ENCODE measurements at places on chromosomes 6 and 20.

DNA sequence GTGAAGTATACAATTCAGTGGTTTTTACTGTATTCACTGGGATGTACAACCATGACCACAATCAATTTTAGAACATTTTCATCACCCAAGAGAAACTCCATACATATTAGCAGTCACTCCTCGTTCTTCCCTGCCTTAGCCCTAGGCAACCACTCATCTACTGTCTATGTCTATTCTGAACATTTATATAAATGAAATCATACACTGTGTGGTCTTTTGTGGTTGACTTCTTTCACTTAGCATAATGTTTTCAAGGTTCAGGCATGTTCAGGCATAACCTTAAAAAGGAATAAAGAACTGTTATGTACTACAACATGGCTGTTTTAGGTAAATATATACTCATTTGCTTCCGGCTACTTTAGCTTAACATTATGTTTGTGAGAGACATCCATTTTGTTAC lies 37.3 kb downstream of the BLTP3A start:
- DNase-seq, result no peak

DNA sequence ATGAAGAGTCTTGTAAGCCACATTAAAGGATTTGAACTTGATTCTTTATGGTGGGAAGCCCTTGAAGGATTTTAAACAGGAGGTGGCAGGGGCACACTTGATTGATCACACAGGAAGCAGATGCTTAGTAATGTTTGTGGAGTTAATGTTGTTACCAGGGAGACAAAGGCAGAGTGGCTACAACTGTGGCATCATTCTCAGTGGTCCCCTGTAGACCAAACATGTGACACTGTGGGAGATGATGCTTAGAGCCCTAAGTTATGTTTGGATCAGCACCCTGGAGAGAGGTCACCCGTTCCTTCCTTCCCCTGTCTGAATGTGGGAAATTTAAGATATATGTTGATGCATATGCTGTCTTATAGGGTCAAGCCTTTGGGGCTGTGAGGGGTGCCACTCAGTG lies 53.2 kb downstream of the EIF2S2 start:
- no peak for DNase-seq

DNA sequence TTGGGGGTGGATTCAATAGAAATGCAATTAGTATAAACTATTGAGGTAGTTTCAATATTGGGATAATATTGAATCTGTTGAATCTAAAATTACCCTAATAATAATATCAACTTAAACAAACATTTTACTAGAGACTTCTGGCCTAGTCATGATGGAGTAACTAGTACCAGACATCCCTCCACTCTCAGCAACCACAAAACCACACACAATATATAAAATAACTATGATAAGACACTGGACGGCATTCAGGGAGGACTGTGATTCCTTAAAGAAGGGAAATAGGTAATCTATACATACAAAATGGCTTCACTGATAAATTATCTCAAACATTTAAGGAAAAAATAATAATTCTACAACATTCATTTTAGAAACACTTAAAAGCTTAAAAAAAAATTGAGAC lies 38.9 kb upstream of the TMEM14A start:
- DNase-seq, result no peak

GRCh38 chr20:11822540-11822794 lies 95.2 kb upstream of the BTBD3 start:
- DNase-seq, result no peak

DNA sequence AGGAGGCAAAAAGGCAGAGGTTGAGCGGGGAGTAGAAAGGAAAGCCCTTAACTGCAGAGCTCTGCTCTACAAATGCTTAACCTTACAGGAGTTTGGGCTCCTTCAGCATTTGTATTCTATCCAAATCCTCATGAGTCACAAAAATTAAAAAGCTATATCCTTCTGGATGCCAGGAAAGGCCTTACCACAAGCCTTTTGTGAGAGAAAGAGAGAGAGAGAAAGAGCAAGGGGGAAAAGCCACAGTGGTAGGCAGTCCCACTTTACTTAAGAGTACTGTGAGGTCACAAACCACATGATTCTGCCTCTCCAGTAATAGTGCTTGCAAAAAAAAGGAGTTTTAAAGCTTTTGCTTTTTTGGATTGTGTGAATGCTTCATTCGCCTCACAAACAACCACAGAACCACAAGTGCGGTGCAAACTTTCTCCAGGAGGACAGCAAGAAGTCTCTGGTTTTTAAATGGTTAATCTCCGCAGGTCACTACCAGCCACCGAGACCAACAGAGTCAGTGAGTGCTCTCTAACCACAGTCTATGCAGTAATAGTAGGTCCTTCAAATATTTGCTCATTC lies at the start of gene RUNX2:
TSS of gene RUNX2 (plus strand) at position 375 of the 567 bp plus-strand sequence. CDS start 397 bp downstream, outside the sequence.
- DNase-seq, result peak; percentile 97

GRCh38 chr6:106142876-106143431 lies 56.8 kb downstream of the PRDM1 start:
- DNase-seq, result no peak

- no peak for DNase-seq
These were observed 1.5 kb downstream of the TNFRSF21 start for GRCh38 chr6:47308198-47308517.

DNA sequence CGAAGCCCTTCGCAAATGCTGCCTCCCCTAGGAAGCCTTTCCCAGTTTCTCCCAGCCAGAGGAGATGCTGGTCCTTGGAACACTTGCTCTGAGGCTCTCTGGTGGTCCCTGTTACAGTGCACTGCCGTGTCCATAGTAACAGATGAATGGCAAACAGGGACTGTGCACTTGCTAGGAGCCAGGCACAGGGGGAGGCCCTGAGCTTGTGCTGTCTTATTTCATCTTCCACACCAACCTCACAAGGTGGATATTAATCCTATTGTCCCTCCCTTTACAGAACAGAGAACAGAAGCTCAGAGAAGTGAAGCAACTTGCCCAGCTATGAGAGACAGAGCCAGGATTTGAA lies 19.0 kb downstream of the SRC start:
- DNase-seq, result no peak

DNA sequence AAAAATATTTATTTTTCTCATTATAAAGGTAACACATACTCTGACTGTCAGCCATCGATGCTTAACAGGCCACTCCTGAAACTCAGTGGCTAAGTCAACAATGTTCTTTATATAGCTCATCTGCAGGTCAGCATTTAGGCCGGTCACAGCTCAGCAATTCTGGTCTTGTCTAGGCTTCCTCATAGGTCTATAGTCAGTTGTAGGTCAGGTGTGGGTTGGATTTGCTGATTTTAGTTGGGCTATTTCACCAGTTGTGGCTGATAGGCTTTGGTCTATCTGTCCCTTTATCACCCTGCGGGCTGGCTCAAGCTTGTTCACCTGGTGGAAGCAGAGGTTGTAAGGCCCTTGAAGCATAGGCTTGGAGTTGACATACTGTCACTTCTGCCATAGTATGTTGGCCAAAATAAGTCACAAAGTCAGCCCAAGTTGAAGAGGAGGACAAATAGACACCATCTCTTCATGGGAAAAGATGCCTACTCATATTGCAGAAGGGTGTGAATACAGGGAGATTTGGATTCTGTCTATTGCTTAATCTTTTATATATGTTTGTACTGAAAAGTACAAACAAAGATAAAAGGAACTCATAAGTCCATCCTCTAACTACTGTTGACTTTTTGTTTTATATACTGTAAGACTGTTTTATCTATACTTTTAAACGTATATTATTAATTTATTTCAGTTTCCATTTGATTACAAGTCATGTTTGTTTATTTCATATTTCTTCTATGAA lies 75.0 kb downstream of the BCKDHB start:
- no peak for DNase-seq

GRCh38 chr6:143603455-143603854 lies 74.3 kb upstream of the PHACTR2 start:
- no peak for DNase-seq

GRCh38 chr6:156662025-156662445 lies 115.1 kb upstream of the ARID1B start:
- no peak for DNase-seq

GRCh38 chr20:2874456-2874855 lies 1.2 kb downstream of the PTPRA start:
- DNase-seq, result no peak

GRCh38 chr20:7399575-7399974 lies 540.7 kb downstream of the HAO1 start:
- DNase-seq, result no peak

- no peak for DNase-seq
These were observed 81.4 kb upstream of the CDH4 start for GRCh38 chr20:61170496-61171320.

- no peak for DNase-seq
These were observed 8.6 kb downstream of the VNN2 start for GRCh38 chr6:132749111-132749510.

DNA sequence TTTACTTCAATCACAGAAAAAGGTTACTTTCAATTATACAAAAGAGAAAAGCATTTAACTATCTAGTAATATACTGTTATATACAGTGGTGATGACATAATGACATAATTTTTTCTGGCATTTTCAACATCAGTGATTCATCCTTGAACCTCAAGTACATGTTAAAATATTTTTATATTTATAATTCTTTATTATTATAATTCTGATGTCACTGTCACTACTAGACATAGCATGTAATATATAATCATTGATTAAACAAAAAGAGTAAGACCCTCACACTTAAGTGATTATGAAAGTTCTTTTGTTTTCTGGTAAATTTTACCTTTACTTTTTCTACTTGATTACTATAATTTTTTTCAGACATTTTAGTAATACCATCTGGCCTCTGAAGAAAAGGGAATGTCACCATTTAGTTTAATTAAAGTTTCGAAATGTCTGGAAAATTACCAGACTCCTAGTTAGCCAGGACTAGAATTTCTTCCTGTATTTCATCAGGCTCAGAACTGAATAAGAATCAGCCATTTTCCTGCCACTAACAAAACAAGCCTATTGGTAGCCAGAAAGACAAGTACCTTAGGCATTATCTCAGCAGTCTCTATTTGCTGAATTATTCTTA lies 71.5 kb downstream of the FILIP1 start:
- DNase-seq, result no peak

DNA sequence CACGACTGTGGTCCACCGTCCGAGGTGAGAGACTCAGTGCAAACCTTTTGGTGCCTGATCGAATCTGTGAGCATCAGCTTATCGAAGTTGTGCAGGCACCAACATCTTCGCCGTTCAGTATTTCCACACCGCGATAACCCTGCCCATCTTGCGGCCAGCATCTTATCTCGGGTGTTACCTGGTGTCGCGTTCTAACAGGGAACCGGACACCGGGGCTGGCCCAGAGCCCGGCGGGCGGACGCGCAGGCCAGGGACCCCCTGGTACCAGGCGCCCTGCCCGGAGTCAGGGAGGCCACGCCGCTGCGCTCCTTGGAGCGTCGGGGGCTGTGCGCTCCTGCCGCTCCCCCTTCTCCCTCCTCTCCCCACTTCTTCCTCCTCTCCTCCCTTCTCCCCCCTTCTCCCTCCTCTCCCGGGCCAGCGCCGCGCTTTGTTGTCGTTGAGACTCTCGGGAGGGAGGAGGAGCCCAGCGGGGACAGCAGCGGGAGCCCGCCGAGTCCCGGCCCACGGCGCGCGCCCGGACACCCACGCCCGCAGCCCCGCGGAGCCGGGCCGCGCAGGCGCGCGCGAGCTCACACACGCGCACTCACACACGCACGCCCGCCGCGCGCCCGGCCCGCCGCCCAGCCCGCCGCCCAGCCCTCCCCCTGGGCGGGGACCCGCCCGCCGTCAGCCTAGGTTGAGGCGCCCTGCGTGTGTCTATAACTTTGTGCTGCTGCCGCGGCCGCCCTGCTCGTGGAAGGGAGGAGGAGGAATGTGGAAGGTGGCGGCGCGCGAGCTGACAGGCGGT lies 1.4 kb upstream of the FOXO3 start:
- DNase-seq, result peak; percentile 46

GRCh38 chr6:71404145-71404966 lies 115.7 kb downstream of the OGFRL1 start:
- peak; percentile 72 for DNase-seq

GRCh38 chr20:51427651-51428291 lies 114.7 kb downstream of the NFATC2 start:
- DNase-seq, result no peak

DNA sequence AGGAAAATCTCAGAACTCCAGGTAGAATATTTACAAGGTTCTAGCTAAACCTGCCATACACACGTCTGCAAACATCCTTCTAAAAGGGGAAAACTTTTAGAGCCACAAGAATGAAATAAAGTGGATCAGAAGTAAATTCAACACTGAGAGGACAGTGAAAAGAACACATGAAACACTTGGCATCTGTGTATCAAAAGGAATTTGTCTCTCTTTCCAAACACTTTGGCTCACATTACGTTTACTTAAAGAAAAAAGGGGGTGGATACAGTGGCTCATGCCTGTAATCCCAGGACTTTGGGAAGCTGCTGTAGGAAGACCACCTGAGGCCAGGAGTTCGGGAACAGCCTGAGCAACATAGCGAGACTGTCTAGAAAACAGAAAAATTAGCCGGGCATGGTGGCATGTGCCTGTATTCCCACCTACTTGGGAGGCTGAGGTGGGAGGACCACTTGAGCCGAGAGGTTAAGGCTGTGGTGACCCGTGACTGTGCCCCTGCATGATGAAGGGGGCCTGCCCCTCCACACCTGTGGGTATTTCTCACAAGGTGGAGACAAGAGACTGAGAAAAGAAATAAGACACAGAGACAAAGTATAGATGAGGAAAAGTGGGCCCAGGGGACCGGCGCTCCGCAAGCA lies 35.4 kb downstream of the NINL start:
- DNase-seq, result peak; percentile 43

DNA sequence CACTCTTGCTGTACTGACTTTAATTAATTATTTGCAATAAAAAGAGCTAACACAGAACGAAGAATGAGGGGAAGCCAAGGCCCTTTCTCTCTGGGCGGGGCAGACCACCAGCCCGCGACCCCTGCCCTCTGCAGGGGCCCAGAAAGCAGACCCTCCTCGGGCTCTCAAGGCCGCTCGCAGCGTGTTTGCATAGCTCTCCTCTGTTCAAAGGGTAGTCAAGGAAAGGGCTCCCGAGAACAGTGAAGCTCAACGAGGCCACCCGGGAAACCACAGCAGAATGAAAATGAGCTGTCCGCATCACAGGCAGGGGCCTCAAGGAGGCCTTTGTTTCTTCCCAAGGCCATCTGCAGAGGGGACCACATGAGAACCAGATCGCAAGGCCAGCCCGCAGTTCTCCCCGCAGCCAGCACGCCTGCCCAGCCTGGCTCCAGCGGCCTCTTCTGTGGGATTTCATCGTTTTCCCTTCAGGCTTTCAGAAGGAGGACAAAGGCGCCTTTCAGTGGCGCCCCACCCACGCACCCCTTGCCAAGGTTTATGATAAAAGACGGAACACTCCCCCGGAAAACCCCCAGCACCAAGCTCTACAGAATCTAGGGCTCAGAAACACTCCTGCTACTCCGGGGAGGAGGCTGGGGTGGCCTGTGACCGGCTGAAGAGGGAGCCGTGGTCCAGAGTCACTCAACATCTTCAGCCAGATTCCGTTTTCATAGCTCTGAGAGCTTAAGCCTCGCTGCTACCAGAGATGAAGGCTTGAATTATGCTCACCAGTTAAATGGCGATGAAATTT lies 25.3 kb downstream of the ACSS1 start:
- DNase-seq, result no peak

- DNase-seq, result no peak
These were observed 17.8 kb downstream of the CD93 start for GRCh38 chr20:23068283-23068682.

DNA sequence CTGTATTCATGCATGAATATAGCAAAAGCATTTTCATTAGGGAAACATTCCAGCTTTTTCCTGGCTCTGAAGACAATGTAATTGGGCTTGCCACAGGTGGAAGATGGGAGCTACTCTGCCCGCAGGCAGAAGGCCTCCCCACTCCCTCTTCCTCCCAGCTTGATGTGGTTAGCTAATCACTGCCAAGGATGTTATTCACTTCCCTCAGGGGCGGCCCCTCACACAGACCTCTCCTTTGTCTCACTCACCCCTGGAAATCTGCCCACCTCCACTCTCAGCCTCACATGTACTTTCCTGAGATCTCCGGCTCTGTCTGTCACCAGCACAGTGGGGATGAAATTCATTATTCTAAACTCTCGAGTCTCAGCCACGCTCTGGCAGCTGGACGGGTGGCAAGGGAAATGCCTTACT lies 100.7 kb downstream of the ANKRD60 start:
- peak; percentile 98 for DNase-seq
